ENCODE measurements at places on chromosomes 7 and 10. TPM values are rescaled to one million over a fixed set of nuclear protein-coding genes. Genes with fewer than 3 reads are reported as not detected.

The BMI1 gene
- total RNA-seq, result 42.8 TPM

The HDAC9 gene
- 3.3 TPM for total RNA-seq

The MORN4 gene
- 4.8 TPM for total RNA-seq

The CAV2 gene
- total RNA-seq, result 42.5 TPM

The RAPGEF5 gene
- 1.5 TPM for total RNA-seq

The CDNF gene
- 0.51 TPM for total RNA-seq

The MOGAT3 gene
- not detected for total RNA-seq

The DPYSL4 gene
- 6.3 TPM for total RNA-seq

The MPP7 gene
- 0.59 TPM for total RNA-seq

The CPVL gene
- 0.30 TPM for total RNA-seq
